ENCODE measurements at places on chromosomes 4 and X.

DNA sequence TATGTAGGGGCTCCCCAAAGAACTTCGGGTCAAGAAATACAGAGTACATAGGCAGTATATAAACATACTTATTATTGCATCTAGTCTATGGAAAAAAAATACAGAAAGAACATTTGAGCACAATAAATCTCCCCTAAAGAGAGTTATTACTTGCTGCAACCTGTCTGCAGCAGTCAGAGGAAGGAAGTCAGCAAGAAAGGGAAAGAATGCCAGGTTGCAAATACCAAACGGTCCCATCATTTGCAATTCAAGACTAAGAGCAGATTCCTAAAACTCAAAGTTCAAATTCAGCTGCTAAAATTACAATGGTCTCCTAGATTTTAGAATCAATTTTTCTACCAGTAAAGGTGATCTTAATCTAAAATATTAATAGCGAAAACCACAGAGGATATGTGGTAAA is 236.2 kb upstream of the NUDT6 start:
- no peak for DNase-seq

GRCh38 chr4:105550641-105551040 is 1.8 kb upstream of the ARHGEF38 start:
- DNase-seq = no peak

GRCh38 chr4:11042760-11043159 is 358.2 kb upstream of the CLNK start:
- no peak for DNase-seq

- DNase-seq = peak; percentile 24
Observed at GRCh38 chrX:40313269-40313668, 215.5 kb upstream of the BCOR start.

DNA sequence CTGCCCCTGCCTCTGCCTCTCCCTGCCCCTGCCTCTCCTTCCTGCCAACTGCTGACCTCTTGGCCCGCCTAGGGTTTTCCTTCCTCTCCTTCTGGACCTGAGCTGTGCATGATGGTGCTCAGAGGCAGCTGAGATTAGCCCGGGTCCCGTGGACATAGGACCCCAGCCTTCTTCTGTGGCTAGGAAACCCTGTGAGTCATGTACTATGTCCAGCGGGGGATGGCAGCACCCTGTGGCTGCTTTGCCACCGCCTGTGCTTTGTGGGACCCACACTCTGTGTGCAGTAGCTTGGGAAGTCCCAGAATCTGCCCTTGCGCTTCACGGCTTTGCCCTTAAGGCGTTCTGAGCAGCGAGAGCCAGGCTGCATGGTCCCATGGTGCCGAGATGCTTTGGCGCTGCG is 105.5 kb upstream of the PSAPL1 start:
- DNase-seq = no peak

DNA sequence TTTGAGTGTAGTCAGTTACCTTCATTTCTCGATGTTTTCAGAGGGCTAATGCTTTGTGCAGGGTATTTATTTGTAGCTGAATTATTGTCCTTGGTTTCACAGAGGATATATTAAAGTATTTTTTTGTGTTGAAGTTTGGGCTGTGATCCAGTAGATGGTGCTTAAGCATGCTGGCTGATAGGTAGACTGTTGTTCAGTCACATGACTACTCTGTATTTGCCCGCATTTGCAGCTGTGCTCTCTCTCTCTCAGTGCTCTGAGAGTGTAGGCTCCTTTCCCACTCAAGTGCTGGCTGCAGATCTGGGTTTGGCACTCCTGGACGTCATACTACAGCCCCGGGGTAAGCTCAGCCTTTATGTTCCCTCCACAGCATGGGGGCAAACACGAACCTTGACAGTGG is 21.7 kb downstream of the RAB40AL start:
- peak; percentile 10 for DNase-seq

DNA sequence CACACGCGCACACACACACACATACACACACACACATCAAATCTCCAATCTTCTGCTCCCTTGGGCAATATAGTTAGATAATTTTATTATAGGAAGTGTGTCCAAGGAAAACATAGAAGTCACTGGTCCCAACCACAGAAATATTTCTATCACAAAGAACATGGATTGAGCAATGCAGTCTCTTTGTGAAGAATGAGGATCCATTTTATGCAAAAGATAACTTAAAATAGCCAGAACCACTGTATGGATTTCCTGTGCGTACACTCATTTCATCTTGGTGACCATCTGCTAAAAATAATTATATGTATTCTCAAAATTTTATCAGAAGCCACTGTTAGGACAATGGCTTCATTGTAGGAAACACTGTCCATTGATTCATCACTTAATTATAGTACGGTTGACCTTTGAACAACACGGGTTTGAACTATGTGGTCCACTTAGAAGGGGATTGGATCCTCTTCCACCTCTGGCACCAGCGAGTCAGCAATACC is 169.6 kb upstream of the MXRA5 start:
- no peak for DNase-seq

DNA sequence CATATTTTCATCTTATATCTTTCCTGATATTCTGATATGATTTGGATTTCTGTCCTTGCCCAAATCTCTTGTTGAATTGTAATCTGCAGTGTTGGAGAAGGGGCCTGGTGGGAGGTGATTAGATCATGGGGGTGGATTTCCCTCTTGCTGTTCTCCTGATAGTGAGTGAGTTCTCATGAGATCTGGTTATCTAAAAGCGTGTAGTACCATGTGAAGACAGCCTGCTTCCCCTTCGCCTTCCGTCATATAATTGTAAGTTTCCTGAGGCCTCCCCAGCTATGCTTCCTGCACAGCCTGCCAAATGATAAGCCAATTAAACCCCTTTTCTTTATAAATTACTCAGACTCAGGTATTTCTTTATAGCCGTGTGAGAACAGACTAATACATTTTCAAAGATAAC is 77.2 kb downstream of the ANKRD50 start:
- DNase-seq = no peak

DNA sequence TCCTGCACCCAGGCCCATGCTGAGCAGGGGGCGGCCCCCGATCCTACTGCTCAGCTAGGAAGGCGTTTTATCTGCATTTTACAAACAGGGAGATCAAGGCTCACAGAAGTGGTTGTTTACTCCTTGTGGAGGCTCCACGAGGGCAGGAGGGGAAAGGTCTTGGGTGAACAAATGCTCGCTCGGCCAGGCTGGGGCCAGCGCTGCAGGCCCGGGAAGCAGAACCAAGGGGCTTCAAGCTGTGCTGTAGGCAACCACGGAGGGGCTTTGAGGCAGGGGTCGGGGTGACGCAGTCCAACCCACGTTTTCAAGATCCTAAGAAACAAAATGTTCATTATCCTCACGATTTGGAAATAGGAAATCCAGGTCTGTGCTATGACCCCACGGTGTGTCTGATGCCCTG is 125.8 kb downstream of the HMX1 start:
- no peak for DNase-seq

GRCh38 chr4:91826186-91826585 is 477.6 kb upstream of the GRID2 start:
- DNase-seq = no peak

DNA sequence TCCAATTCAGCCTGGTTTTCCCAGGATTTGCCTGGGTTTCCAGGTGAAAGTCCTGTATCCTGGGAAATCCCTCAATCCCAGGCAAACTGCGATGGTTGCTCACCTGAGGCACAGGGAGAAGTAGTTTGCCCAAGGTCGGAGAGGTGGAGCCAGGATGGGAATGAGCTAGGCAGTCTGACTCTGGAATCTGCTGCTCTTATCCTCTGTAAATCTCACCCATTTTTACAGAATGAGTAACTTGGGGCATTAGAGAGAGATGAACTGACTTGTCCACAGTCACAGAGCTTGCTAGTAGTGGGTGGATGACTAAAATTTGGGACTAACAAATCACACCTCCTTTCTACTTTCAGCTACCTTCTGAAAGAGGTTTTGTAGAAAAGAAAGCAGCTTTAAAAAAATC is 9.8 kb upstream of the ARX start:
- DNase-seq = no peak

DNA sequence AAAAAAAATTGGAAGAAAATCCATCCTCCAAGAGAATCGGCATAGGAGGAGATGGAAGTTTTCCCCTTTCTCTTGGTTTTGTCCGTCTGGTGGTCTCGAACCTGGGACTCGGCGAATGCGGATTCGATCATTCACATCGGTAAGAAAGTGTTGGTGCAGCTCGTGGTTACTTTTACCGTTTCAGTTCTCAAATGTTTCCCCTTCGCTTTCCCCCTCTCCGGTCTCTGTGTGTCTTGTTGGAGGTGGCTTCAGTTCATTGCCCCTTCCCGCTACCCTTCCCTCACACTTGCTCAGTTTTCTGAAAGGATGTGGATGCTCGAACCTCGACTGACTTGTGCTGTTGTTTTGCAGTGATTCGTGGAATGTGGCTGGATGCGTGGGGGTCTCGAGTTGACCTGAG is 840 bp downstream of the GRID2 start:
- no peak for DNase-seq

- no peak for DNase-seq
Observed at GRCh38 chr4:33996075-33996718, 2248.1 kb downstream of the ARAP2 start.

DNA sequence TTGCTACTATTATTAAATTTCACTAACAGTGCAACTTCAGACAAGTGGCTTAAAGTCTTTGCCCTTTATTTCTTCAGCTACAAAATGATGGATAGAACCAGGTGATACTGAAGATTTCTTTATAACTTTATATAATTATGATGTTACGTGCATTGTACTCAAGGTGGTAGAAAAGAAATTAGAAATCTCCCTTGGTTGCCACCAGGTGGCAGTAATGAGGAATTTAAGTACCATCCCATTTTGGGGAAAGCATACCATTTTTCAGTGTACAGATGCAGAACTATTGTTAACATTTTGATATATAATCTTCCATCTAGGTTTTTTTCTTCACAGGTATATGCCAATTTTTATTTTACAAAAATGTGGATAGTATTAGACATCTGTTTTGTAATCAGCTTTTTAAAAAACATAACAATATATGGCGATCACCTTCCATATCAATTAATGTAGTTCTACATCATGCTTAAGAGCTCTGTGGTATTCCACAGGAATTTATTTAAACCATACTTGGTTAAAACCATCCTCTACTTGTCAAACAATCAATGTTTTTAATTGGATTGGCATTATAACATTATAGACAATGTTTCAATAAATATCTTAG is 37.7 kb upstream of the RAB33B start:
- peak; percentile 40 for DNase-seq

DNA sequence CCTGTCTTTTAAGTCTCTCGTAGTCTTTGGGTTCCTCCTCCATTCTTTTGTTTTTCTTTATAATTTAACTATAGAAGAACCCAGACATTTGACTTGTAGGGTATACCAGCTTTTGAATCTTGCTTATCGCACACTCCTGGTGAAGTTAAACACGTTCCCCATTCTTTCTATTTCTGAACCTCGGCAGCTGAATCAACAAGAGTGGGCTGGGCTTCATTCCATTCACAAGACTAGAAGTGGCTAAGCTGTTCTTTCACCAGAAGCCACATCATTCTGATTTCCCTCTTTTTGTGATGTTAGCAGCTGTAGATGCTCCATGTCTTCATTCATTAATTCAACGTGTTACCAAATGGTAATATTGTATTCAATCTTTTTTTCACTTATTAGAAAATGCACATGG is 167.9 kb downstream of the CORIN start:
- no peak for DNase-seq

DNA sequence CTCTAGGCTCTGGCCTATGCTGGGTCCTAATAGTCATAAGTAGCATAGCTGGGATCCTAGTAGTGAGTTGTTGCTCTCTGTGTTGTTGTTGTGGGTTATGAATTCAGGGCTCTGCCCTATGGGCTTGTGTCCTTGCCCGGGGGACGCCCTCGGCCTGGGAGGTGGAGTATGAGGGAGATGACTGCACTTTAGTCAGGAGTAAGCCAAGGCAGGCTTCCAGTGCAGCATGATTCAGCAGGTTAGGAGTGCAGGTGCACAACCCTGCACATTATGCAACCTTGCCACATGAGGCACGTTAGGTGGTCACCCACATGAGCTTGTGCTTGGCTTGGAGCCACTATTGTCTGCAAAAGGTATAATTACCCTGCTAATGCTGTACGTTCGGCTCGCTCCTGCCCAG is 58.4 kb upstream of the CCDC149 start:
- DNase-seq = no peak

DNA sequence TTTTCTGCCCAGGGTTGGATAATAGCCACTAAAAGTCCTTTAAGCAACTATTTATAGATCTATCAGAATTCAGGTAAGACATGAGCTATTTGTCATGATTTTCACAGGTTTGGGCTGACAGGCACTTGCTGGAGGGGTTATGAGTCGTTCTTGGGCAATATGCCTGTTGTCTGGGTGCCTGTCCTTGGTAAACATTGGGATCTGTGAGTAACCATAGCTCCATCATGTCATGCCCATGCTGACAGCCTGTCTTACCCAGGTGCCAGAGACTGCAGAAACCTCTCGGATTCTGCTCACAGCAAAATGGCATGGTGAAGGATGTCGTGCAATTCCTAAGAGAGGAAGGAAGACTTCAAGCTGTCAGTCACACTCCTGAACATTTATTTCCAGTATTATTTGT is 116.0 kb upstream of the PUDP start:
- DNase-seq = no peak

GRCh38 chr4:165834116-165834515 is 38.9 kb upstream of the TLL1 start:
- DNase-seq = no peak

- DNase-seq = no peak
Observed at GRCh38 chr4:168220893-168221292, 97.7 kb downstream of the DDX60 start.

DNA sequence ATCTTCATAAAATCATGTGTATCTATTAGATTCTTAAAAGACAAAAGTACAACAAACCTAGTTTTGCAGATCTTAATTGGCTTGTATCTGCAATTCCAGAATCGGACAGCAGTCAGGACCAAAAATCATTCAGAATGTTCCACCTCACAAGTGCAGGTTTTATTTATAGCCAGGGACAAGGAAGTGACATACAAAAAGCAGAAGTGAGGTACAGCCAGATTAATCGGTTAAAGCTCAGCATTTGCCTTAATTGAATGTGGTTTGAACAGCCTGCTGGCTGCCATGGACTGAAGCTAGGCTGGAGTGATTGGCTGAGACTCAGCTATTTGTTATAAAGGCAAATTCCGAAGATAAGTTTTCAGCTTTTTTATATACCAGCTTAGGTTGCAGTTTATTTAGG is 932.6 kb downstream of the C4orf33 start:
- peak; percentile 9 for DNase-seq

DNA sequence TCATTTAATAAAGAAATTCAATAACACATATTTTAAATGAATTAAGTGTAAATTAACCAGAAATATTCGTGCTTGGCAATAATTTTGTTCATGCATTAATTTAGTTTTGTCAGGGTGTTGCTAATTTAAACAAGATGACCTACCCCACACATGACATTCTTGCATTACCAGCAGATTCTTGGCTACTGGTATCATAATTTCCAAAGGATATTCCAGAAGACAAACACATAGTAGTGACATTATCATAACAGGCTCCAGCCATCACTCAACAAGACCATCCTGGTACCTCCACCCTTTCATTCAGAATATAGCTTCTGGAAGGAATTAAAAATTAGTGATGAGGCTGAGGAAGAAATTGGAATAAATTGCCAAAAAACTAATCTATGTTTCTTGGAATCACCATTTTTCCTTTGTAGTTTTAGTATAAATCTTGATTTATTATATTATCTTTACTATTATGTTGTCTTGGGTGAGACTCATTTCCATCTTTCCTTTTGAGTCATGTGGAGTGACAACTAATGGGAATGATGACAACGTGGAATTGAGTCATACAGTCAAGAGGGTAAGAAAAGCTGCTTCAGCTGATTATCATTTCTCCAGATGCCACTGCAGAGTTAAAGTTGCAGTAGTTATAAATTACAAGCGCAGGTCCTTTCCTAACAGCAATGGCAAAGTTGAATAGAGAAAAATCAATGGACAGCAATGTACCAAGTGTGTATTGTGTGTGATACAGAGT is 30.9 kb upstream of the HHIP start:
- no peak for DNase-seq

GRCh38 chrX:139085404-139085803 is 373.9 kb upstream of the FGF13 start:
- no peak for DNase-seq

Measured in MM.1S (cell line).